Memory B cell (primary cell): ENCODE measurements at places on chromosomes 2 and 18.

DNA sequence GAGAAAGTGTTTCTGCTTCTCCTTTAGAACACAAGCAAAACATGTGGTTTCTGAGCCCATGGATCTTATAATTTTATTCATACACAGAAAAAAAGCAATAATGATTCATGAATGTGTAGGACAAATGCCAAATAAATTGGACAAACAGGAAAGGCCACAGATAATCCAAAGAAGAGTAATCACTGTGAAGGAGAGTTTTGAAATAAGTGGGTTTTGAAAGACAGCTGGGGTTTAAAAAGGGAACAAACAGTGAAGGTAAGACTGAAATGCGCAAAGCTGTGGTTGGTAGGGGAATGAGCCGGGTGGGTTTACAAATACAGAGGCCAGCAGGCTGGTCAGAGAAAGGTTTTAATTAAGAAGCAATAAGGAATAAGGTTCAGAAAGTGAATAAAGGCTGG, 50.0 kb upstream of the MBOAT2 start:
- DNase-seq = no peak

DNA sequence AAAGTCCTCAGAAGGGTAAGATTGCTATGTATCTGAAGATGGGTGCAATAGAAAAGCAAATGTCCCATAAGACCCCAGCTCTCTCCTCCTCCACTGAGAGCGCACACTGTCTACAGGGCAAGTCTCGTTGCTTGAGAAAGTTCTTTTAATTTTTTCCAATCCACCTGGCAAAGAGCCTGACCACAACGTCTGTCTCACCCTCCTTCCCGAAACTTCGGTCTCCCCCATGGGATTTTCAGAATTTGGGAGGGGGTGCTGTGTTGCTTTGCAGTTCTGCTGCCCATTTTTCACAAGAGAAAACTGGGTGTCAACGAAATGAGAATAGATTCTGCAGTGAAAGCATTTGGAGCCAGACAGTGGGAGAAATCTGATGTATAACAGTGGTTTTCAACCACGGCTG, 40.4 kb downstream of the SERTAD2 start:
- DNase-seq = no peak

DNA sequence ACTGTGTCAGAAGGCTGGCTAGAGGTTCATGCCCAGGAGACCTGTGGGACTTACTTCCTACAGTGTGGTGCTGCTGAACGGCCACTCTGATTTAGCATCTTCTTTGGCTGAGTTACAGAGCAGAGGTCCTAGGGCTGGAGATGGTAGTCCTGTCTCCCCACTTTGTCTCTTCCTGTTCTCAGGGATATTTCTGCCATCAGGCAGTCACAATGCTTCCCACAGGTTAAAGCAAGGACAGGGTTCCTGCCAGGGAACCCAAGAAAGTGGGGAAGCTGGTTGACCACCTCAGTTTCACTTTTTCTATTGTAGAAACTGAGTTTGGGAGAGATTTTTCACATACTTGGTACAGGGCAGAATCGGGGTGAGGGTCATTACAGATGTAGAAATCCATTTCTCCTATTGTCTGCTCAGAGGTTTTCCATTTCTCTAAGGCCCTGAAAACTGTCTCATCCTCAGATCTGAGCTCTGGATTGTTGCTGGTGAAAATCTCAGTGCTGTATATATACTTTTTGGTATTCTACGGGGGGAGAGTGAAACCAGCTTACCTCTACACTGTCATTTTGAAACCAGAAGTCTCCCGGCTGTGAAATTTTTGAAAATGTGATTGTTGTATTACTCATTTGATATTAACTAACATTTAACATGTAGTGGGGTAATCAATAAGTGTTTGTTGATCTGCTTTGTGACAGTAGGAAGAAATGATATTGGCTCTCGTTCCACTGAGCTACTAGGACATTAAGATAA, 37.0 kb upstream of the MEP1B start:
- no peak for DNase-seq

DNA sequence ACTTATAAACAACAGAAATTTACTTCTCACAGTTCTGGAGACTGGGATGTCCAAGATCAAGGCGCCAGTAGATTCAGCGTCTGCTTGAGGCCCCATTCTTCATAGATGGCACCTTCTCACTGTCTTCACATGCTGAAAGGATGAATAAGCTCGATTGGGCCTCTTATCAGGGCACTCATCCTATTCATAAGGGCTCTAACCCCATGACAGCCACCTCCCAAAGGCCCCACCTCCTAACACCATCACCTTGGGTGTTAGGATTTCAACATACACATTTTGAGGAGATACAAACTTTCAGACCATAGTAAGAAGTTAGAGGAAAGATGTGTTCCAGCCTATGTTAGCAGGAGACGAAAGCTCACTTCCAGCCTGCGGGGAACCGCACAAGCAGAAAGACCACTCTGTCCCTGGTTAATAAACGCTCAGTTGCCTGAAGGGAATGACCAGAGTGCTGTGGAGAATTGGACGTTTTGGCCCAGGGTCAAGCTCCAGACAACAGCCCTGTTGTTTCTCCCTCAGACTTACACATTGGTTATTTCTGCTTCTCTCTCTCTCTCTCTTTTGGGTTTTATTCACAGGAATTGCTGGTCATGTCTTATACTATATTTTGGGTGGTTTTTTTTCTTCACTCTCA, 90.3 kb downstream of the MAPRE2 start:
- no peak for DNase-seq

DNA sequence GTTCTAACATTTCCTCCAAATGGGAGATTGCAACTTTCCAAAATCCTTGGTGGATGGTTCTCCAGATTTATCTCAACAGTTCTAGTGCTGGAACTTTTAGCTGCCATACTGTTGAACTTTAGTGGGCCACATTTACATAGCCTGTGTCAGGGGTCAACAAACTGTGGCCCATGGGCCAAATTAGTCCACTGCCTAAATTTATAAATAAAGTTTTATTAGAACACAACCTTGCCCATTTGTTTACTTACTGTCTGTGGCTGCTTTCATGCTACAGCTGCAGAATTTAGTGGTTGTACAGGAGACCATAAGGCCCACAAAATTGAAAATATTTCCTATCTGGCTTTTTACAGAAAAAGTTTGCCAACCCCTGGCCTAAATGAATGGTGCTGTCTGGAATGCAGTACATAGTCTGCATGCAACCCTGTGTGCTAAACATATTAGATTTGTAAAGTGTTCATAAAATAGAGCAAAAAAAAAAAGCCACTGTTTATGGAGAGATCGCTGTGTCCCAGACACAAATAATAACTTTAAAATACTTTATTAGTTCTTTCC, 30.3 kb downstream of the MGAT5 start:
- DNase-seq = no peak

GRCh38 chr2:120566331-120567035, 169.2 kb upstream of the GLI2 start:
- DNase-seq = no peak

DNA sequence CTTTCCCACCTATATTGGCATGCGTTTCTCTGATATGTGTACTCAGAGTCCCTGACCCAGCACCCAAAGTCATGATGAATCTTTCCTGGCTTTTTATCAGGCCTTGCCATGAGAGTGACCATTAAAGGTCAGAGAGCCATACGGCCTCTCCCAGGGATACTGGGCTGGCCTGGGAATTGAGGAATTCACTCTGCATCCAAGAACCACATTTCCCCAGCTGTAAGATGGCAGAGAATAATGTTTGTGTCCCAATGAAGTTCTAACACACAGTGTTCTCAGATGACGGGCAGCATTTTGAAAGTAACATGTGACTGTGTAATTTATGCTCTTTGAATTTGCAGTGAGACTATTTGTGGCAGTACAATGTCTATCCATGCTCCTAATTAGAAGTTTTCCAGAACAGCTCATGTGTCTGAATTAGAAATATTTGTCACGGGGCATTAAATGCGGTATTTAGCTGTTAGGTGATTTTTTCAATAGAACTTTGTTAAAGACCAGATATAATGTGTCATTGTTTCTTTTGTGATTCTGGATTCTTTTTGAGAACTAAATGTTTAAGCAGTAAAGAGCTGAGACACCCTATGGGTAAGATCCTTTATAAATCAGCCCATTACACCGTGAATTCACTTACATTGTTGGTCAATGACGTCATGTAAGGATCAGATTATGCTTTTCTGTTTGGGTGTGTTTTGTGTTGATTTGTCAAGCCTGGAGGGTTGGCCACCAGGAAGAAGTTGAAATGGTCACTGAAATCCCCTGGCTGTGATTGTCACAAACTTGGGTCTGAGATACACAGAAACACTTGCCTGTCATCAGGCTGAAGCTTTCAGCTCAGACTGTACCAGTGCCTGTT, 7.3 kb upstream of the SLC3A1 start:
- DNase-seq = no peak

DNA sequence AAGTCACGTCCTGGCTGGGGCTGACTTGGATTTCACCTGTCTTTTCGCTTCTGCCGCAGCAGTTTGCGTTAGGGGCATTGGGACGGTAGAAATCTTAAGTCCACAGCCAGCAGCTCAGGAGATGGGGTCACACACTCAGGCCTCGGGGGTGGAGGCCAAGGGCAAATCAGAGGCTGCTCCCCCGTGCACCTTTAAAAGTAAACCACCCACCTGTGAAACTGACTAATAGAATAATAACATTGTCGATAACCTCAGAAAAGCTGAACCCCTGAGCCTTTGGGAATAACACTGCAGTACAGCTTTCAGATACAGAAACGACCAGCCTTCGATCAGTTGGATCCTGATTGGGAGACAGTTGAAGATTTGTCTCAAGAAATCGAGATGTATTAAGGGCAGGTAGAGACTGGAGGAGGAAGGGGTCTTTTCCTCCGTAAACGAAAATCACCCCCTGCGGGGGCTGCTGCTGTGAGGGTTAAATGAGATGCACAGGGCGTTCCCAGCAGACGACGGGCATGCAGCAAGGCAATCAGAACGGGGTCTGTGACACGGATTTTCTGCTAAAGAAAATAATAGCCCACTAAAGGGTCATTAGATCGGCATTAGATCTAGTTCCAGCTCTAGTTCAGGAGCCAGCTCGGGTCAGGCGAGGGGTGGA, 16.4 kb upstream of the NFATC1 start:
- DNase-seq = no peak

- peak; percentile 57 for DNase-seq
Observed at GRCh38 chr18:12911025-12911928, 27.2 kb upstream of the PTPN2 start.

GRCh38 chr2:210177769-210178168, 6.6 kb upstream of the KANSL1L start:
- no peak for DNase-seq

- DNase-seq = no peak
Observed at GRCh38 chr2:227788561-227789018, 25.1 kb upstream of the CCL20 start.

DNA sequence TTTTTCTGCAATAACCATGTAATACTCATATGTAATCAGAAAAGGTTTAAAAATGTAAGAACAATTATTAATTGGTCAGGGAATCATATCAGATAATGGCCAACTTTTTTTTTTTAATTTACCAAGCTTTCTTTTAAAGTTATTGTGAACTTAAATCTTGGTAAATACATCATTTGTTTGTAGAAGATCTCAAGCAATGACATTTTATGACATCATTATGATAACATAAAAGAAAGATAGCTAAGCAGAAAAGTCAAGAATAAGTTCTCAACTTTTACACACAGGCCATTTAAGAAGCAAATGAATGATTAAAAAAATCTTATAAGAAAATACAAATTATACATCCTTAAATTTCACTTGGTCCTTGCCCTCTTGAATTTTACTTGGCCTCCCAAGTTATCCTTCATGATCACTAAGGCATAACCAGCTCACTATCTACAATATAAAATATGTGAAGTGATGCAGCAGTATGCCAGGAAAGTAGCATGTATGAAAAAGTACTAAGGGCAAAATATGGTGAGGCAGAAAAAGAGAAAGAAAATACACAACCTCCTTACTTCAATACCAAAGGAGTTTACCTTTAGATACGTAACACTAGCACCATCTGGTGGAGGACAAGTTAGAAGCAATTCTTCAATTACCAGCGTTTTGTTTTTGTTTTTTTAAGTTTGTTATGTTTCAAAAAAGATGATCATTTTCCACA, 116.6 kb downstream of the SRBD1 start:
- peak; percentile 11 for DNase-seq

DNA sequence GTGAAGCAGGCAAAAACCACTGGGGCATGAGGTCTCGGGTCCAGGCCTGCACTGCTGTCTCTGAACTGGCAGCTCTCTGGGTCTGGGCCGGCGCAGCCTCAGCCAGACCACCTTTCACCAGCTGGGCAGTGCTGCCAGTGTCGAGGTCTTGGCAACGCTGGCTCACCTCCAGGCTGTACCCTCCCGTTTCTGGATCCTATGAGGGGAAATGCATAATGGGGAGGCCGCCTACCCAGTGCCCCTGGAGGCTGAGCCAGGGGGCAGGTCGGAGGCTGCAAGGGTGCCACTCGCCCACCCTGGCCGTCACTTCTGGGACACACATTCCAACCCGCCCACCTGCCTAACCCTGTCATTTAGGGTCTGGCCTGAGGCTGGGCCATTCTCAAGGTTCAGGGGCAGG, 24.6 kb downstream of the KIF1A start:
- no peak for DNase-seq

DNA sequence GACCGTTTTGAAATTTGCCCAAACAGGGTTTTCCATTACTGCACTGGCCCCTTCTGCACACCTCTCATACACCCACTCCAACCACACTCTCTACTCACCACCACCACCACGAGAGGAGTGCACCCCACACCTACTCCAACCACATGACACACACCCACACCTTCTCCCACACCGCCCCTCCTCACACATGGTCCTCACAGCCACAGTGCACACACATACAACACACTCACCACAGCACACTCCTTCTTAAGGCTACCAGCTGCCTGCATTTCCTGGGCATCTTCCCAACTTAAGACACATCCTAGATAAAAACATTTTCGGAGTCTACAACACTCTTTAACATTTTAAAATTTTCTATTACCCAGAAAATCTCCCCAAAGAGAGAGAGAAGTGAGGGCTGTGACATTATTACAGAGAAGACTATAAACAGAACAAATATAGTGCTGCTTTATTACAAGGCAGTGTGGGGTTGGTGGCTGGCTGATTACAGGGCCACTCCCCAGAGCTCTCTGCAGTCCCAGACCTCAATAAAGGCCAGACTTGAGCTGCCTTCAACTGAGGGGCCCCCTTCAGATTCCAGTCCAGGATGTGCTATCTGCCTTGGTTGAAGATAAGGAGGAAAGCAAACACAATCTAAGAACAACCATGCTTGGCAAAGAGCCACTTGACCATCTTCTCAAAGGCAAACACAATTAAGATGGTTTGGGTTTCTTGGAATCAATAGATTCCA, 36.1 kb downstream of the NHEJ1 start:
- DNase-seq = no peak

- DNase-seq = no peak
Observed at GRCh38 chr18:49491534-49491856, 4.5 kb upstream of the C18orf32 start.

- DNase-seq = no peak
Observed at GRCh38 chr2:98917031-98917471, 19.0 kb downstream of the CRACDL start.
